DMS53 (cell line): ENCODE measurements at places on chromosomes 11 and 22.

- DNase-seq: peak; percentile 30
Observed at GRCh38 chr11:47160753-47161133, 15.9 kb downstream of the ARFGAP2 start.

GRCh38 chr11:20041499-20041898 is 118.8 kb downstream of the DBX1 start:
- no peak for DNase-seq

DNA sequence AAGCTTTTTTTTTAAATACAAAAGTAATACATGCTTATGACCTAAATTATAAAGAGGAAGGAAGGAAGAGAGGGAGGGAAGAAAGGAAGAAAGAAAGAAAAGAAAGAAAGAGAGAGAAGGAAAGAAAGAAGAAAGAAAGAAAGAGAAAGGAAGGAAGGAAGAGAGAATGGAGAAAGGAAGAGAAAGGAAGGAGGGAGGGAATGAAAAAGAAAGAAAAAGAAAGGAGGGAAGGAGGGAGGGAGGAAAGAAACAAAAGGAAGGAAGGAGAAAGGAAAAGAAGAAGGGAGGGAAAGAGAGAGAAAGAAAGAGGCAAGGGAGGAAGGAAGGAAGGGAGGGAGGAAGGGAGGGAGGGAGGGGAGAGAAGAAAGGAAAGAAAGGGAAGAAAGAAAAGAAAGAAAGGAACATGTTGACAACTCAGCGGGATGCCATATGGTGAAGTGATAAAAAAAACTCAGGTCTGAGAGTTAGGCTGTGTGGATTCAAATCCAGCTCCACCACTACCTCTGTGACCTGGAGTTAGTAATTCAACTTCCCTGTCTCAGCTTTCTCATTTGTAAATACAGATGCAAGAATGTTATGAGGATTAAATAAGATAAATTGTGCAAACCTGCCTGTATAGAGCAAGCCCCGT is 9.6 kb upstream of the EED start:
- DNase-seq: no peak

- no peak for DNase-seq
Observed at GRCh38 chr22:19039796-19040280, 82.4 kb downstream of the DGCR2 start.

- DNase-seq: no peak
Observed at GRCh38 chr22:35053060-35053835, 12.7 kb upstream of the ISX start.

DNA sequence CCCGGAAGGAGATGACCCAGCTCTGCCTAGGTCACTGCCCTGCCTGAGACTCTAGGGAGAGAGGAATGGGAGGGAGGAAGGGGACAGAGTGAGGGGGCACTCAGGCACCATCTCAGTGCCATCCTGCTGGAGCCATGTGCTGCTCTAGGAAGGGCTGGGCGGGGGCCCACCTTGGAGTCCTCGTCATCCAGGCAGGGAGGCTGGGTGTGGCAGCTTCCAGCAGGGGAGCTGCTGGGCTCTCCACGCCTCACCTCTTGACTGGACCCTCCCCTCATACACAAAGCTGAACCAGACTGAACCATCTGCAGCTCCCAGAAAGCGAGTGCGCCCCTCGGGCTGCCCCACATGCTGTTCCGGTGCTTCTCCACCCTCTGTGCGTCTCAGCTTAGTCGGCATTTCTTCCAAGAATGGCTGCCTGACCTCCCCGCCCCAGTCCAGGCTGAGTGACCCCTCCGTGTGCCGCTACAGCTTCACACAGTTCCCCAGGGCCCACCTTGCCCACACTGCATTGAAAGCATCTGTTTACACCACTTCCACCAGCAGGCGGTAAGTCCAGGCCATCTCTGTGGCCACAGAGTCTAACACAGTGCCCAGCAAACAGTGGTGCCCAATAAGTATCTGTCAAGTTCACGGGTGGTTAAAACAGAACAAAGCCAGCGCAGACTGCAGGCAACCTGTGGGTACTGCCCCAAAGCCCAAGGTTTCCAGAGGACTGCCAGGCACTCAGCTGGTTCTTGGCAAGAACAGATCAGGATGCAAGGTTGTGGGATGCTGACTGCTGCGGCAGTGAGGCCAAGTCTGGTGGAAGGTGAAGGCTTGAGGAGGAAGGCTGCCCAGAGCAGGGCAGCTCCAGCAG is 9.4 kb upstream of the TRIM29 start:
- DNase-seq: no peak
